ENCODE measurements at places on chromosomes 1 and 21.

GRCh38 chr1:209893751-209894150 is 44.3 kb upstream of the SYT14 start:
- no peak for DNase-seq

GRCh38 chr21:32411350-32412161 is 950 bp upstream of the EVA1C start:
- DNase-seq: peak; percentile 64

- peak; percentile 80 for DNase-seq
These were observed 35.9 kb downstream of the ITPKB start for GRCh38 chr1:226702957-226703831.

GRCh38 chr21:45319461-45320211 is 31.9 kb upstream of the POFUT2 start:
- no peak for DNase-seq

- no peak for DNase-seq
These were observed 90.8 kb upstream of the PGBD5 start for GRCh38 chr1:230516889-230517288.

DNA sequence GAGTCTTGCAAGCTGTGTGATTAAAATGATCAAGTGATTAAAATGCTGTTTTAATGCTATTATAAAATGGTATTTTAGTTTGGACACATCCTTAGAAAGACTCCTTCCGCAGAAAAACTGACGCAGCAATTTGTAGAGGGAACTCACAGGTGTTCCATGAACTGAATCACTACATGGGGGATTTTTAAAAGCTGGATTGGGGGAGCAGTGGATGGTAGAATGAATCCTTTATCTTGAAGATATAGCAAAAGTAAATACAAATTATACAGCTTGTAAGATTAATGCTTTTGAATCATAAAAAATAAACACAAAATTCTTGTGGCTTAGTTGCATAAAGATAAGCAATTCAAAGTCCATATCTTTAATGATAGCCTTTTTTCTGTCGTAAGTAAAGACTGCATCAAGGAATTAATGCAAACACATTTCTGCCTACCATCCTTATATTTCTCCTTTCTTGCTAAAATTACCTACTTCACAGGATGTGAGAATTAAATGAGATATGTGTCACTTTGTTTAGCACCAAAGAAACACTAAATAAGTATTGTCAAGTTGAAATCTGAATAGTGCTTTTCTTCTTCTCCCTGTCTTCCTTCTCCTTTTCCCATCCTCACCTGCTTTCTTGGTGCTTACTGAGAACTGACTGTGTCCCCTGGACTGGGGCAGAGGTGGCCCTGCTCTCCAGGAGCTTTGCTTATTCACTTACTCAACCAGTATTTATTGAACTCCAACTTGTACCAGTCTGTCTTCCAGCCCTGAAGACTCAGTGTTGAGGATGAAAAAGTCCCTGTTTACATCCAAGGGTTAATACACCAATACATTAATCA is 61.5 kb upstream of the F3 start:
- DNase-seq: no peak

- DNase-seq: no peak
These were observed 26.4 kb downstream of the HHIPL2 start for GRCh38 chr1:222521299-222522104.

- no peak for DNase-seq
These were observed 4.3 kb downstream of the TP73 start for GRCh38 chr1:3656450-3657095.

DNA sequence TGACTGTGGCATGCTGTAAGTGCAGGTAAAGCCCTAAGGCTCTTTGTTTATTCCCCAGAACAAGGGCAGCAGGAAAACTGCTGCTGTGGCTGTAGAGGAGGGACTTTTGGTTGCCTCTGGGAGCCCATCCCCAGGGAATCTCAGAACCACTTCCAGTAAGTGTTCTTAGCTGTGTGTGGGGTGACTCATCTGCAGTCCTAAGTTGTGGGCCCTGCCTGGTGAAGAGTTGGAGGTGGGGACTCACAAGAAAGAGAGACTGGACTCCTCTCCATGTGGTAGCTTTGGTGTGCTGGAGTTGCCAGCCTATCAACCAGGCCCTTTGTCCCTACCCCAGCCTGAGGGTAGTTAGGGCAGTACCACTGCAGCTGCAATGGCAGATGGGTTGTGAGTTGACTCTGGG is 24.0 kb upstream of the DENND1B start:
- DNase-seq: no peak

- no peak for DNase-seq
These were observed 459.5 kb upstream of the CXADR start for GRCh38 chr21:17053321-17053720.

- no peak for DNase-seq
These were observed 40.8 kb downstream of the CBS start for GRCh38 chr21:43034826-43035225.

DNA sequence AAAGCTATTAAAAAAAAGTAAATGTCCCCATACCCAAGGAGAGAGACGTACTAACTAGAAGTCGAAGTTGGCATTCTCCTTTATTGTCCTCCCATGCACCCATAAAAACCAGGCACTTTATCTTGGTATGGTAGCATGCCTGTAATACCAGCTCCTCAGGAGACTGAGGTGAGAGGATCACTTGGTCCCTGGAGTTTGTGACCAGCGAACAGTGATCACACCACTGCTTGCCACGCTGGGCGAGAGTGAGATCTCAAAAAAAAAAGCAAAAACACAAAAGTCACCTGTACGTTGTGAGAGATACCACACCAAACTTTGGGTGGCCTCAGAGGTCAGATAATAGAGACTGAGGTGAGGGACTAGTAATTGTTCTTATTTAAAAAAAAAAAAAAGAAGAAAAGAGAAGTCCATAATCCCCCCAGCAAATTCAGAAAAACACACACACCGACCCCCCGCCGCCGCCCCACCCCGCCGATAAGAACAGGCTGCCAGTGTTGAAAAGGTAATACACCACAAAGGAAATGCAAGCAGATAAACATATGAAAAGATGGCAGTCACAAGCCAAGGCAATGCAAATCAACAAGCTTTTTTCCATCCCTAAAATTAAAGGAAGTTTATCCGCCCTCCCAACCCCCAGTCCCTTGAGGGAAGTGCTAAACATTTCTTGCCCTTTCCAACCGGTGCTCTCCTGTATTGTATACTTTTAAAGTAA is 3.6 kb downstream of the L1TD1 start:
- no peak for DNase-seq

- DNase-seq: no peak
These were observed 86.6 kb downstream of the PTBP2 start for GRCh38 chr1:96808191-96808590.

GRCh38 chr1:113870778-113871177 is 734 bp downstream of the PTPN22 start:
- peak; percentile 51 for DNase-seq

- no peak for DNase-seq
These were observed 53.4 kb downstream of the GADD45A start for GRCh38 chr1:67738401-67738800.

DNA sequence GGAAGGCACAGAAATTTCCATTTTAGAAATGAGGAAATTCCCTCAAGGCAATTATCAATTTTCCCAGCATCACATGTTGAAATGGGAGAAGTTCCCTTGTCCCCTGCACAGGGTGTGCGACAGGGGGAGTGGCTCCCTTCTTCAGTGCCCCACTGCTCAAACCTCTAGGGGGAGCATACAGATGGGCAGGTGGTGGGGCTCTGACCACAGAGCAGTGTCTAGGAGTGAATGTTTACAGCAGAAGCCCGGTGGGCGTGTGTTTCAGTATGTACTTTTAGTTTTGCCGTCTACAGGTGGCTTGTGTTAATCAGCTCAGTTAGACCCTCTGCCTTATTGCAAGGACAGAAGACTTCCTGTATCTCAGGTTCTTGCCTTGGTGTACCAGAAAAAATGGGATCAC is 493.7 kb upstream of the PLXNA2 start:
- no peak for DNase-seq

GRCh38 chr1:51569284-51570062 is 47.4 kb upstream of the OSBPL9 start:
- peak; percentile 43 for DNase-seq

- no peak for DNase-seq
These were observed 22.3 kb upstream of the LRP8 start for GRCh38 chr1:53349968-53350852.

DNA sequence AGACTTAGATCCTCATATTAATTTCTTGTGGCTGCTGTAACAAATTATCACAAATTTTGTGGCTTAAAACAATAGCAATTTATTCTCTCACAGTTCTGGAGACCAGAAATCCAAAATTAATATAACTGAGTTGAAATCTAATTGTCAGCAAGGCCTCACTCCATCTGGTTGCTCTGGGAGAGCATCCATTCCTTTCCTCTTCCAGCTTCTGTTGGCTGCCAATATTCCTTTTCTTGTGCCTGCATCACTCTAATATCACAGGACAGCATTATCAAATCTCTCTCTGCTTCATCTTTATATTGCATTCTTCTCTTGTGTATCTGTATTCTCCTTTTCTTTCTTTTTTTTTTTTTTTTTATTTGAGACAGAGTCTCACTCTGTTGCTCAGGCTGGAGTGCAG is 9.3 kb downstream of the SLC35A3 start:
- DNase-seq: no peak

DNA sequence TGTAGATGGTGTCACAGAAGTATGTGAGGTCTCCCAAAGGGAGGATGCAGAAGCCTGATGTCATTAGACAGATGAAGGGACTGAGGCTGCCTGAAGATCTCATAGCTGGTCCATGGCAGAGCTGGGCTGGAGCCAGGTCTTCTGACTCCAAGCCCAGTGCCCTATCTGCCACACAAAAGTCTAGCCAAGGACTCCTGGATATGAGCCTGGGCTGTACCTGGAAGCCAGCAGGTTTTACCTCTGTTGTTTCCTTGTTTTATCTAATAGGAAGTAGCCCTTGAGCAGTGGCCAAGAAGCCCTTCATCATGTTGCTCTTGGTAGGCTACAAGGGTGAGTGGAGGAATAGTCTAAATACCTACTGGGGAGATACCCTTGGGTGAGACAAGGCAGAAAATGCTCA is 74.4 kb upstream of the SLC44A3 start:
- DNase-seq: no peak

DNA sequence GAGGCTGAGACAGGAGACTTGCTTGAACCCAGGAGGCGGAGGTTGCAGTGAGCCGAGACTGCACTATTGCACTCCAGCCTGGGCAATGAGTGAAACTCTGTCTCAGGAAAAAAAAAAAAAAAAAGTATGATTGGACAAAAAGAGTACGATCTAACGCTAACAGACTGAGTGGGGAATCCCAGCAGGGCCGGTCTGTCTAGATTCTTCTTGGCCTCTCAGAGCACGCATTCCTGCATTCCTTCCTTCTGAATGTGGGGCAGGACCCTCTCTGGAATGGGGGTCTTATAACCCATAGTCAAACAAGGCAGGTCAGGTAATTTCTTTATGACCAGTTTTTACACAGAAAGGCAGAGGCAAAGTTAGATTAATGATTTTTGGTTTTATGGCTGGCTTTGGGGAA is 92.0 kb upstream of the PPM1J start:
- no peak for DNase-seq

GRCh38 chr1:23558140-23558871 is 995 bp downstream of the ID3 start:
- DNase-seq: peak; percentile 34

- no peak for DNase-seq
These were observed 11.6 kb downstream of the CAMK2N1 start for GRCh38 chr1:20474333-20474975.

DNA sequence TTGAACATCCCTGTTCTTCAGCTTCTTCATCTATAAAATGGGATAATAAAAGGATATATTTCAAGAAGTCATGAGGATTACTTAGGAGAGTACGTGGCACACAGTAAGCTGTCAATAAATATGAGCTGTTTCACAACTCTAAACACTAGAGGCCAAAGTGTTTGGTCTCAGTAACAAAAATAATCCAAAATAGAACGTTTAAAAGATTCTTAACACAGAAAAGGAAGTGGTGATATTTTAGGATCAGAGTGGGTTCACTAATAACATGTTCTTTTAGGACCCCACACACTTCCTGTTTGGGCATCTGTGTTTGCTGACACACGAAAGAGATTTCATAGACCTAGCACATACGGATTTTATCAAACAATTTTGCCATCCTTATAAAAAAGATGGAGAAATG is 32.9 kb downstream of the TNFSF18 start:
- DNase-seq: no peak

DNA sequence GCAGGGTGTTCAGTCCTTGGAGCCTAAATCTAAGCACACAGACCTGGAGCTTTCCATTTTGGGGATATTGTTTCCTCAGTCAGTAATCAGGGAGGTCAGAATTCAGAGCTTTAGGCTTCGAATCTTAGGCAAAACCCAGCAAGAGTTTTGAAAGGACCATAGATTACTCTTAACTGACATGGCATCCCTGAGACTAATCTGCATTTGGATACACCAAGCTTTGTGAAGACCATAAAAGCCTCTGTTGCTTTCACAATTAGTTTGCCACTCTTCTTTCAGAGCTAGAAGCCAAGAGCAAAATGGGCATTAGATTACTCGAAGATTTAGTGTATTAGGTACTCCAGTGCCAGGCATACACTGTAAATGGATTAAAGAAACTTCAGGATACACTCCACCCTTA is 131.8 kb upstream of the GREM2 start:
- no peak for DNase-seq

- no peak for DNase-seq
These were observed 29.2 kb downstream of the DNASE2B start for GRCh38 chr1:84427250-84428188.

- no peak for DNase-seq
These were observed 7.9 kb downstream of the SLAMF1 start for GRCh38 chr1:160638926-160639325.

DNA sequence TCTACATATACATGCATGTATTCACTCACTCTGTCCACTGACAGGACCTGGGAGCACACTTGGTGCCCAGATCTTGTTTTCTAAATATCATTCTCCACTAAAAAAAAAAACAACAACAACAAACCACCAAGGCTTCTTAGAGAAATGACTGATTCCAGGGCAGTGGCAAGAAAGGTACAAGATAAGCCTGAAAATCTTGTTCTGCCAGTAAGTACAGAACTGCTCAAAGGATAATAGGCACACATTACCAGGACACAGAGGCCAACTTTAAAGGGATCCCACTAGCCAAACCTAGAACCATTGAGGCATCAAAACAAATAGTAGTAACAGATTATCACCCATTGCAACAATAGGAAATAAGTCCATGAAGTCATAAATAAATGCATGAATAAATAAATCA is 10.7 kb downstream of the HSD11B1 start:
- no peak for DNase-seq

- no peak for DNase-seq
These were observed 1.5 kb downstream of the MLLT11 start for GRCh38 chr1:151061704-151062103.

DNA sequence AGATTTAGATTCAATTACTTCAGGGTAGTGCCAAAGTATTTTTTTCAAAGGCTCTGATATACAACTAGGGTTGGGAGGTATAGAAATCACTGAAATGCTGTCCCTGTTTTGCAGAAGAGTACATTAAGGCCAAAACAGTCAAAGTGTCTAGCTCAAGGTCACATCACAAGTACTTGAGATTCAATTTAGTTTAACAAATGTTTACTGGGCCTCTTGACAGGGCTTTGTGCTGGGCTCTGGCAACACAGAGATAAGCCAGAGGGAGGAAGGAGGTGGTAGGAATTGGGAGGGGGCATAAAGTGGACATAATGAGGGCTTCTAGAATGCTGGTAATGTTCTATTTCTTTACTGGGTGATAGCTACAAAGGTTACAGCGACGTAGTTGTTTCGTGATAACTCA is 2.3 kb upstream of the SLC9A1 start:
- DNase-seq: no peak

- DNase-seq: no peak
These were observed 91.2 kb upstream of the KAZN start for GRCh38 chr1:14507262-14507661.

- no peak for DNase-seq
These were observed 84.0 kb upstream of the IVNS1ABP start for GRCh38 chr1:185401019-185401418.

All from CD4-positive, alpha-beta T cell treated with Interleukin-17A for 1 hour (primary cell).